ENCODE measurements at places on chromosomes 2 and 18.
A peak's percentile ranks its signal among the peaks of the same experiment; 100 is the strongest.

- no peak for DNase-seq
These were observed 146.5 kb downstream of the MAIP1 start for GRCh38 chr2:200101922-200102321.

DNA sequence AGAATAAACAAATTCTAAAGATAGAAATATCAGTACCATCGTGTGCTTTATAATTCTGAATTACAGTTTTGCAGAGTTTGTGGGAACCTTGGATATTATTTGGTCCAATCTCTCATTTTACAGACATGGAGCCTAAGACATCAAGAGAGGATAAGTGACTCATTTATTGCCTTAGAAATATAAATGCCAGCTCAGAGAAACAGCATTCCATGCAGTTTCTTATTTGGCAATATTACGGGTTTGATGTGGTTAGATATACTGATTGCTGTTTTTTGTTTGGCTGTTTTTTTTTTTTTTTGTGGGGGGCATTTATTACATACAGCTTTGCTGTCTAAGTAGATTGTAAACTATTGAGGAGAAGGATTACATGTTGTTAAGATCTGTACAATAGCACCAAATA lies 1241.1 kb upstream of the LRRTM1 start:
- no peak for DNase-seq

GRCh38 chr2:109226128-109226527 lies 97.1 kb downstream of the SH3RF3 start:
- DNase-seq = no peak

DNA sequence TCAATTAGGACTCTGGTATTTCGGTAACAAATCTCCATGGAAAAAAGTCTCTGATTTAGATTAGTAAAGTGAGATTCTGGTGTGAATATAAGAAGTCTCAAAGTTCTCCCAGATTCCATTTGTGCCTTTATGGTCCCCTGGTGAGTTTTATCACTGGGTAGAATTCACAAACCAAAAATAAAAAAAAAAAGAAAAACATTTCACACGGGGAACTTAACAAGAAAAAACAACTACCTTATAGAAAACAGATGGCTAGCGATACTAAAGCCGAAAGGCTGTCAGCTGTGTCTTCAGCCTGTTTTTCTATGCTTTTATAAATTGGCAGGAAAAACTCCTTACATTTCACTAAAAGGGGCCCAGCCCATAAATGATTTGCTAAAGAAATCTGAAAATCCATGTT lies 50.6 kb downstream of the COL5A2 start:
- DNase-seq = peak; percentile 28

- peak; percentile 100 for DNase-seq
These were observed 73.1 kb downstream of the ACKR3 start for GRCh38 chr2:236642584-236643291.
